Colonic mucosa (tissue), 4 donors: ENCODE measurements at places on chromosomes 7 and 10. TPM values are rescaled to one million over a fixed set of nuclear protein-coding genes. Genes with fewer than 3 reads are reported as not detected.

The PSD gene
- 22.5 TPM for total RNA-seq

DNA sequence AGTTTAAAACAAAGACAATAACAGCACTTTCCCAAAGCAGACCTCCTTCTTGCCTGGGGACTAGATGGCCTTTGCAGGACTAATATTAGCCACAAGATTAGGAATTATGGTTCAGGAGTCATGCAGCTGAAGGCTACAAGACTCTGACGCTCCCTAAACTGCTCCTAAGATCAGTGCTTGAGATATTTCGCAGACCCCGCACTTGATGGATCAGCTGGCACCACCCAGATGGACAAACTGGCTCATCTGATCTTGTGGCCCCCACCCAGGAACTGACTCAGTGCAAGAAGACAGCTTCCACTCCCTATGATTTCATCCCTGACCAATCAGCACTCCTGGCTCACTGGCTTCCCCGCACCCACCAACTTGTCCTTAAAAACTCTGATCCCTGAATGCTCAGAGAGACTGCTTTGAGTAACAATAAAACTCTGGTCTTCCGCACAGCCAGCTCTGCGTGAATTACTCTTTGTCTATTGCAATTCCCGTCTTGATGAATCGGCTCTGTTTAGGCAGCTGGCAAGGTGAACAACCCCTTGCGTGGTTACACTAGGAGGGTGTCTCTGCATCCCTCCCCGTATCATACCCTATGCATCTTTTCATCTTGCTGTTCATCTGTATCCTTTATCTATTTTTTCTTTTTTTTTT is 26.9 kb upstream of the NRBF2 start:
- peak; percentile 25 for DNase-seq

- no peak for DNase-seq
Observed at GRCh38 chr7:77820967-77821366, 22.4 kb downstream of the PHTF2 start.

- no peak for DNase-seq
Observed at GRCh38 chr7:155797262-155798250, 14.7 kb downstream of the SHH start.

GRCh38 chr10:20013991-20014750 is 197.9 kb downstream of the PLXDC2 start:
- DNase-seq: no peak

- no peak for DNase-seq
Observed at GRCh38 chr10:22344781-22345300, 455 bp upstream of the SPAG6 start.

- DNase-seq: peak; percentile 36
Observed at GRCh38 chr7:52017802-52018679, 701.4 kb upstream of the COBL start.

DNA sequence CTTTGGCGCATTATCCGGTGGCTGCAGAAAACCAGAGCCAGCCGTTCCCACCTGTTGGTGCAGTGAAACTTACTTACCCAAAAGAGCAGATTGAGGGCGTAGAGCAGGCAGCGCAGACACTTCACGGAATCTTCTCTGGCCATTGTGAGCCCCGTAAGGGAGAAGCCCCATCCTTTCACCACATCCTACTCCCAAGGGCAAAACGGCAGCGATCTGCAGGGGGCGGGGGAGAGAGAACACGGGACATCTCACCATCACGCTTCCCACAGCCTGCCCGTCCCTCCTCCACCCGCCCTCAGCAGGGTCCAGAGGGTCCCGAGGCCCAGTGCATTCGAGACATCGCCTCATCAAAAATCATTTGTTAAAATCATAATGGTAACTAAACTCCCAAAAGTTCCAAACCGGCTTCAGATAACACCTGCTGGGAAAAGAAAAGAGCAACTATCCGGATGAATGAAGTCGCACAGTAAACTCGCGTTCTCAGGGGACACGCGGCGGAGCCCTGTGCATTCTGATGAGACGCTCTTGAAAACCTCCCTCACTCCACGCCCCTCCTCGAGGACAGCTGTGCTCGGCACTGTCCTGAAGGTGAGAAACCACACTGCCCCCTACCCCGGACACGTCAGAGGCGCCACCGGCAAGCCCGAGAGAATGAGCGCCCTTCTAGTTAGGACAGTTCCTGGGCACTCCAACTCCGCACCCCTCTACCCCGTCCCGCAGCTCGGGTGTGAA is 1.2 kb downstream of the TSPAN12 start:
- peak; percentile 59 for DNase-seq
